ENCODE measurements at places on chromosomes 2 and 18. TPM values are rescaled to one million over a fixed set of nuclear protein-coding genes. Genes with fewer than 3 reads are reported as not detected.

- no peak overlapping the region for H3K27ac ChIP-seq
- DNase-seq = no peak
- no peak overlapping the region for H3K4me3 ChIP-seq
These were observed 333.6 kb downstream of the GPD2 start for GRCh38 chr2:156769802-156770201.

DNA sequence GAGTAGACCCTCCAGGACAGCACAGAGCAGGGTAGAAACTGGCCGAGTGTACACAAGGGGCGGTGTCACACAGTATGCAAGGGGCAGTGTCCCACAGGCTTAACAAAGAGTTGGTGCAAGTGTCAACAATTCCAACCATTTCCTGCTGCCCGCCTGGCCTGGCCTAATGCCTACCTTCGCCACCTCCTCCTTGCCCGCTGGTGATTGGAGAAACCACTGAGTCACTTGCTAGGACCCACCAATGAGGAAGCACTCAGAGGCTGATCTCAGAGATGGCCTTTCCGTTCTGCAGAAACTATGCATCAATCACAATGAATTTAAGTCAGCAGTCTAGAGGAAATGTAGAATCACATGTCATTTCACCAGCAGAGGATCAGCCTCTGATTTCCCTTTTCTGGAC, 263.3 kb upstream of the PKDCC start:
- H3K27ac ChIP-seq = no peak overlapping the region
- DNase-seq = peak; percentile 18
- H3K36me3 ChIP-seq = no peaks in the 10 kb centered on the region
- H3K4me1 ChIP-seq = peaks cover 11% of the 10 kb centered on the region

- H3K4me1 ChIP-seq = no peaks in the 10 kb centered on the region
- no peaks in the 10 kb centered on the region for H3K27me3 ChIP-seq
- no peak overlapping the region for H3K27ac ChIP-seq
These were observed 18.4 kb downstream of the CASP10 start for GRCh38 chr2:201201371-201201770.

- H3K27ac ChIP-seq = no peak overlapping the region
- H3K4me3 ChIP-seq = no peak overlapping the region
- no peaks in the 10 kb centered on the region for H3K4me1 ChIP-seq
- H3K36me3 ChIP-seq = no peaks in the 10 kb centered on the region
- H3K27me3 ChIP-seq = peaks cover 20% of the 10 kb centered on the region
These were observed 40.4 kb upstream of the ARHGEF4 start for GRCh38 chr2:130796290-130796689.

DNA sequence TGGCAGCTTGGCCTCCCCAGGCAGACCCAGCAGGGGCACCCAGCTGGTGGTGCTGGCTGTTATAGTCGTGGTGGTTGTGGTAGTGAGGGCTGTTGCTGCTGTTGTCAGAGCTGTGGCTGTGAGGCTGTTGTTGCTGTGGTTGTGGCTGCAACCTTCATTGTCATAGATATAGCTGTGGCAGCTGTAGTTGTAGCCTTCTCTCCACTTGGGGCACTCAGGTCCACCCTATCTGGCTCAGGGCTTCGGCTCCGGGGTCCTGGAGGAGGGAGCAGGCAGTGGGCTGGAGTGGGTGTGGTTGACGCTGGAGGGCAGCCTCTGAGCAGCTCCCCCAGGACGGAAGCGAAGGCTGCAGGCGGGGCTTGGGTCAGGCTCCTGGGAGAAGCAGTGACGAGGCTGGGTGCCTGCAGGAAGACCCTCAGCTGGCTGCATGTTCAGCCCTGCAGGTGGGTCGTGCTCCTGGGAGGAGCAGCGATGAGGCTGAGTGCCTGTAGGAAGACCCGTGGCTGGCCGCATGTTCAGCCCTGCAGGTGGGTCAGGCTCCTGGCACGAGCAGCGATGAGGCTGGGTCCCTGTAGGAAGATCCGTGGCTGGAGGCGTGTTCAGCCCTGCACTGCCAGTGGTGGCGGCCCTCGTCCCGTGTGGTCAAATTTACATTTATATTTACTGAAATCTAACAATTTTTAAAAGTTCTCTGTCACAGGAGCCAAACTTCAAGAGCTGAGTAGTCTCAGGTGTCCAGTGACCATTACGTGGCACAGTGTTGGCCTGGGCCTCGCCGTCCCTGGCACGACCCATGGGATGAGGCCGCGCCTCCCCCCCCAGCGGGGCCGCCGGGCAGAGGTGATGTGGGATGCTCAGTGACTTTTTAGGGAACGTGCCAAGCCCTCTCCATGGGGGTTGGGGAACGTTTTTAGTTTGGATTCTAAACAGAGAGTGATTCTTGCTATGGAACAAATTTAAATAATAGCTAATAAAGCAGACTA, 79.2 kb upstream of the PXDN start:
- no peaks in the 10 kb centered on the region for H3K27me3 ChIP-seq
- DNase-seq = peak; percentile 78
- H3K4me1 ChIP-seq = no peaks in the 10 kb centered on the region
- no peaks in the 10 kb centered on the region for H3K36me3 ChIP-seq

DNA sequence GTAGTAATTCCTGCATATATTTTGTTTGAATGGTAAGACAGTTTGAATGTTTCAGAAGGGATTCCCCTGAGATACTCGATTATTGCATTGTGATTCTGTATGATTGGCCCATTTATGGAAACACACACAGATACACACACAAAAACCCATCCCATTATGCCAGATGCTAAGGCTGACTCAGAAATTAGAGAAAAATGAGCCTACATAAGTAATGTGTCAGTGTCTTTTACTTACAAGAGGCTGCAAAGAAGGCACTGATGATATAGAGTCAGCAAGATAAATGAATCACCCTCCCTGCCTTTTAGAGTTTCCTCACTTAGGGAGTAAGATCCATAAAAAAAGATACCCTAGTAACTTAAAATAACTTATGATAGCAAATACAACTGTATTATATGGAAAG, 1481.1 kb upstream of the ACVR2A start:
- H3K4me3 ChIP-seq = no peak overlapping the region
- no peaks in the 10 kb centered on the region for H3K36me3 ChIP-seq
- DNase-seq = no peak
- no peaks in the 10 kb centered on the region for H3K4me1 ChIP-seq
- no peak overlapping the region for H3K27ac ChIP-seq

DNA sequence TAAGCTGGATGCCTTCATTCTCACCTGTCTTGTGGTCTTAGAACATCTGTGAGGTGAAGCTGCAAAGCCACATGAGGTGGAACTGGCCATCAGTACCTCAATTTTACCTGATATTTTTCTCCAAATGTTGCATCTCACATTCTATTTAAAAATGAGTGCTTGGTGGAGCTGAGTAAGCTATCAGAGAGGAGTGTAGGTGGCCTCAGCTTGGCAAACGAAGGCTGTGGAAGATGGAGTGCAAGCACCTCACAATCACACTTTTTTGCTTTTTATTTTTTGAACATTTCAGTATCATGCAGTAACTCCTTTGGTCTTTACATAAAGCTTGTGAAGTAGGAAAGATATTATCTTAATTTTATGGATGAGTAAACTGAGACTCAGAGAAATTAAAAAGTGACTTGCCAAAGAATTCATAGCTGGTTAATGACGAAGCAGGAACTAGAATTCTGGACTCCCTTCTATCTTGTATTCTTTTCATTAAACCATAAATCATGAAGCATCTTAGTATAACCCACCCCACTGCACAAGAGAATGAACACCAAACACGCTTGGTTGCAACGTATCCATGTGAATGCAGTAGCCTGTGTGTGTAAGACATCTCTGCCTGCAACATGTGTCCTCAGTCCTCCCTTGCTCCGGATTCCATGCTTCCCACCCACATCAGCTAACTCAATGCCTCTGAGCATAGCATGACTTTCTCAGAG, 27.2 kb downstream of the C2orf49 start:
- H3K27me3 ChIP-seq = no peaks in the 10 kb centered on the region
- H3K4me1 ChIP-seq = no peaks in the 10 kb centered on the region
- no peak for DNase-seq
- H3K4me3 ChIP-seq = no peak overlapping the region
- no peak overlapping the region for H3K27ac ChIP-seq
- peaks cover 2% of the 10 kb centered on the region for H3K36me3 ChIP-seq

GRCh38 chr2:54158311-54158710, 42.9 kb downstream of the ACYP2 start:
- no peak overlapping the region for H3K27ac ChIP-seq
- no peaks in the 10 kb centered on the region for H3K36me3 ChIP-seq

DNA sequence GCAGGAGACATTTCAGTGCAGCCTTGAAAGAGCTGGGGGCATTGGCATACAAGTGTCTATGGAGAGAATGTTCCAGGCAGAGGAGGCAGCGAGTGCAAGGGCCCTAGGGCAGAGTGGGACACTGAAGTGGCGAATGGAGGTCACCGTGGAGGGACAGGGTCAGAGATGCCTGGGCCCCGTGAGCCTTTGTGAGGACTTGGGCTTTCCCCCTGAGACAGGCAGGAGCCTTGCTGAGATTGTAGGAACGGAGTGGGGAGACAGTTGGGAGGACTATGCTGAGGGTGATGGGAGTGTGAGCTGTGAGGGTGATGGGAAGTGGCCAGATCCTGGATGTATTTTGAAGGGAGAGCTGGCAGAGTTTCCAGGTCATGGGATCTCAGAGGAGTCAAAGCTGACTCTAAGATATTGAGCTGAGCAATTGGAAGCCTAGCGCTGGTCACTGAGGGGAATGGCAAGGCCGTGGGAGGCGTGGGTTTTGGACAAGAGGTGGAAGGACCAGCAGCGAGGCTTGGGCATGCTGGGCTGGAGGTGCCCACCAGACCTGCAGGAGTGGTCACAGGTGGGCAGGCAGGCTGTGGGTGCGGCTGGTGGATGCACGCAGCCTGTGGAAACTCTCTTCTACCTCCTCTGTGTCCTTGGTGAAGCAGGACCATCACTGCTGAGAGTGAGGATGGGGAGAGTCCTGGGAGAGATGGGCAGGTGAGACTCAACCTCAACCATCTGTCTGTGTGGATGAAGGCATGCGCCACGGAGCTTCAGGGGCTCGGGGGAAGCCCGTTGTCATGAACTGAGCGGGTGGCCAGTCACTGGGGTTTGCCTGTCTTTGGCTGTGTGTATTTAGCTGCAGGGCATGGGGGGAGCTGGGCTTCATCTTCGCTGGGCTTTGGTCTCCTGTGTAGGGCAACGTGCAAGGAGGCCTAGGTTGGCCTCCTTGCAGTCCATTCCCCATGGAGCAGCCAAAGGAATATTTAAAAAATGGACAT, 241.2 kb upstream of the HS6ST1 start:
- DNase-seq = no peak
- H3K4me1 ChIP-seq = no peaks in the 10 kb centered on the region
- H3K36me3 ChIP-seq = no peaks in the 10 kb centered on the region
- no peak overlapping the region for H3K27ac ChIP-seq

- DNase-seq = no peak
- no peak overlapping the region for H3K4me3 ChIP-seq
- H3K4me1 ChIP-seq = peaks cover 12% of the 10 kb centered on the region
These were observed 119.7 kb downstream of the ACOXL start for GRCh38 chr2:110852051-110852450.

DNA sequence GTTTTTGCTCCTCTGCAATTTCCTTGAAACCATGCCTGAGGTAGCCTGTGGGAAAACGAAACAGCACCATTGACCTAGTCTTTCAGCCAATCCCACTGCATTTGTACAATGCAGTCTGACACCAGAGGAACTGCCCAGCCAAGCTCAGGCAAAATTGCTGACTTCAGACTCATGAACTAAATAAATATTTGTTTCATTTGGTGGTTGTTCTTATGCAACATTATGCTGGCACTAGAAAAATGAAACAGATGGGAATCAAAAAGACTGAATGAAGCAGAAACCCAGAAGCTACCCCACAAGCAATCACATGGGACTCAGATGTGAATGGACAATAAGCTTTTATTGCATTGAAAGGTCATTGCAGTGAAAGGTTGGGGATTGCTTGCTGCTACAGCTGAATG, 1.7 kb downstream of the NAT8 start:
- H3K36me3 ChIP-seq = no peaks in the 10 kb centered on the region
- no peaks in the 10 kb centered on the region for H3K4me1 ChIP-seq
- DNase-seq = no peak
- no peak overlapping the region for H3K27ac ChIP-seq
- H3K4me3 ChIP-seq = no peak overlapping the region

- H3K4me1 ChIP-seq = no peaks in the 10 kb centered on the region
- H3K4me3 ChIP-seq = no peak overlapping the region
- no peaks in the 10 kb centered on the region for H3K36me3 ChIP-seq
These were observed 133.8 kb downstream of the MEMO1 start for GRCh38 chr2:31877008-31877407.

- no peaks in the 10 kb centered on the region for H3K27me3 ChIP-seq
- no peak overlapping the region for H3K27ac ChIP-seq
- DNase-seq = no peak
- H3K4me1 ChIP-seq = peaks cover 7% of the 10 kb centered on the region
These were observed 2.4 kb downstream of the FARP2 start for GRCh38 chr2:241358470-241358869.

- H3K4me1 ChIP-seq = no peaks in the 10 kb centered on the region
- no peak overlapping the region for H3K4me3 ChIP-seq
- H3K27ac ChIP-seq = no peak overlapping the region
These were observed 13.0 kb upstream of the TET3 start for GRCh38 chr2:73971722-73972121.

GRCh38 chr2:69177785-69178636, 165.0 kb downstream of the ANTXR1 start:
- H3K4me3 ChIP-seq = peak overlapping the region; percentile 41
- H3K27ac ChIP-seq = peak overlapping the region; percentile 98
- no peaks in the 10 kb centered on the region for H3K27me3 ChIP-seq
- peaks cover 23% of the 10 kb centered on the region for H3K4me1 ChIP-seq

DNA sequence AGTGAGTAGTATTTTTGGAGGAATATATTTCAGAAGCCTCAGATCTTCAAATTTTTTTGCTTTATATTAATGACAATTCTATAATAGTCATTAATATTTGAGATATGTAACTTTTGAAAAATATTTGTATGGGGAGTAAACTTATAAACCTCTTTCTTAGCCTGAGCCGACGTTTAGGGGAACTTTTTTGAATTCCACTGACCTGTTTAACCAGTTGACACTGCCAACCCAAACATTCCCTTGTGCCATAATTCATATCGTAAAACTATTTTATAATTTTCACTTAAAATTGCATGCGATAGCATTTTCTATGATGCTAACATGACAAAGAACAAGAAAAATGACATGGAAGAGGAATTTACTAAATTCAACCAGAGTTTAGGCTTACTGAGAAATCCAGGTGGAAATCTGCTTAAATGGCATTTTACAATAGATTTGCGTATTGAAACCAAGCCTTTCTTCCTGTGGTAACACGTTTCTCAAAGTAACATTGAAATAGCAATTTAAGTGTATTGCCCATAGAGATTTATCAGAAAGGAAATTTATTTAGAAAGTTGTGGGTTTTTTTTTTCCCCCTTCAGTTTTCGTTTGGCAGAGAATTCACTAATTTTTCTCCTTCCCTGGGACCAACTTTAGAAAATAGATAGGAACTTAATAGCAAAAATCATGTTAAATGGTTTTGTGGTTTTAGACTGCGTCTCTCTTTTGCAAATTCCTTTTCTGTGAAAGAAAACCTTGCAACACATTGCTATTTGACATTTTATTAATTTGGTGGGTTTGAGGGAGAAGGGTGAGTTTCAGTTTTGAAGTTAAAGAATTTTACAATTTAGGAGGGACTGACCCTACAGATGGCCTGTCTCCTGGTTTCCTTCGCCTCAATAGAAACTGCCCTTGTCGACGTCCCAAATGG, 77.4 kb downstream of the TANC1 start:
- no peaks in the 10 kb centered on the region for H3K27me3 ChIP-seq
- H3K36me3 ChIP-seq = no peaks in the 10 kb centered on the region
- H3K4me1 ChIP-seq = peaks cover 6% of the 10 kb centered on the region
- H3K4me3 ChIP-seq = no peak overlapping the region

The COLEC12 gene
- total RNA-seq = 4.0 TPM

The ASXL2 gene
- total RNA-seq = 22.4 TPM

The CD207 gene
- not detected for total RNA-seq

The NPAS2 gene
- total RNA-seq = 0.56 TPM
